ENCODE measurements at places on chromosomes 7 and 10.

- DNase-seq = peak; percentile 70
These were observed 33.4 kb upstream of the COBL start for GRCh38 chr7:51349820-51350545.

GRCh38 chr10:3054851-3055199 lies 12.5 kb upstream of the PFKP start:
- no peak for DNase-seq

DNA sequence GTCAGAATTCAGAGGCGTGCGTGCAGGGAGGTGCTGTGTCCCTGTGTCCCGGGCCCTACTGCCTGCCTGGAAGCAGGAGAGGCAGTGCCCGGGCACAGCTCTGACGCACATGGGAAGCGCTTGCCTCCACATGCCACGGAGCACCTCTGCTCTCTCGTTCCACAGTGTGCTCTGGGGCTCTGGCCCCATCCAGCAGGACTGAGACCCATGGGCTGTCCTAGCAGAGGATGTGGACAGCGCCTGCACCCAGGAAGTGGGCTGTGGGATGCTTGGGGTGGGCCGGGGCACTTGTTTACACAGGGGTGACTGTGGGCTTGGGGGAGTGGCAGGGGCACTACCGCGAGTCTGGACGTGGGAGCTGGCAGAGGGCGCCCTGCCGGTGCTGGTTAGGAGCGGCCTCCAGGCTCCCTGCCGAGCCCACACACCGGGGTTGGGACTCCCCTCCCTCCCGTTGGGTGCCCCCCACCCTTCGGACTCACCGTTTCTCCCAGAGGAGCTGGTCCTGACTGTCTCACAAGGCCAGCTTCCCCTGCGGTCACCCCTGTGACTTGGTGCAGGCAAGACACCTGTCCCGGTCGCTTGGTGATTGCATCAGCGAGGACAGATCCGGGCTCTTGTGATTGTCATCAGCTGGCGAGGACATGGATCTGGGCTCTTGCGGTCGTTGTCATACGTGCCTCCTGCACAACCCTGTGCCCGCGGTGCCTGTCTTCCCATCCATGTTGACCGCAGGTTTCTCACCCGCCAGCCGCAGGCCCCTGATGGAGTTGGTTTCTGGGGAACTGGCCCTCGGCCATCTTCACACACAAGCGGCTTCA lies 83.1 kb downstream of the NKX6-2 start:
- DNase-seq = no peak

DNA sequence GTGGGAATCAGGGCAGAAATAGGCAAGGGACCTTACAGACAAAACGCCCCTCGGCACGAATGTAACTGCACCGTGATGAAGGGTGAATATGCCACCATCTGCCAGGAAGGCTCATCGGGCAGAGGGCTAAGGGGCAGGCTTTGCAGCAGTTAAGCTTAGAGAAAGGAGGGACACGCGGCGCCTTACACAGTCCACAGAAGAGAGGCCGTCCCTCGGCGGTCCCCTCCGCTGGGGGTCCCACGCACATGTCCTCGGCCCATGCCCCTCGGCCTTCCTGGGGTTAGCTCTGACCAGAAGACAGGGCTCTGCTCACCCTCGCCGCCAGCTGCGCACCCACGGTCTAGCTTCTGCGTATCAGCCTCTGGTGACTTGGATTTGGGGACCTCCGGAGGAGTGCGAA lies 141.1 kb downstream of the DYNC2I1 start:
- DNase-seq = no peak

- DNase-seq = no peak
These were observed 126.3 kb upstream of the PTN start for GRCh38 chr7:137469858-137470257.

DNA sequence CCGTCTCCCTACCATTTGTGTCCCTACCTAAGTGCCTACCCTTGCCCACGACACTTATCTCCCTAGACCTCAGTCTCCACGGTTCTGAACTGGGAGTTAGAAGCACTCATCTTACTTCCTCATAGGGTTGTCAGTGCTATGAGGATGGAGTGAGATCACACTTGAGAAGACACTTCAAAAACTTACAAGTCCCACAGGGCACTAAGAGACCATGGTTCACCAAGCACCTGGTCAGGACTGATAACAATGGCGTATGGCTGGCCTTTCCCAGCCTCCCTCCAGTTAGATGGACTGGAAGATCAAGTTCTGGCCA lies 43.2 kb downstream of the KCNMA1 start:
- no peak for DNase-seq

DNA sequence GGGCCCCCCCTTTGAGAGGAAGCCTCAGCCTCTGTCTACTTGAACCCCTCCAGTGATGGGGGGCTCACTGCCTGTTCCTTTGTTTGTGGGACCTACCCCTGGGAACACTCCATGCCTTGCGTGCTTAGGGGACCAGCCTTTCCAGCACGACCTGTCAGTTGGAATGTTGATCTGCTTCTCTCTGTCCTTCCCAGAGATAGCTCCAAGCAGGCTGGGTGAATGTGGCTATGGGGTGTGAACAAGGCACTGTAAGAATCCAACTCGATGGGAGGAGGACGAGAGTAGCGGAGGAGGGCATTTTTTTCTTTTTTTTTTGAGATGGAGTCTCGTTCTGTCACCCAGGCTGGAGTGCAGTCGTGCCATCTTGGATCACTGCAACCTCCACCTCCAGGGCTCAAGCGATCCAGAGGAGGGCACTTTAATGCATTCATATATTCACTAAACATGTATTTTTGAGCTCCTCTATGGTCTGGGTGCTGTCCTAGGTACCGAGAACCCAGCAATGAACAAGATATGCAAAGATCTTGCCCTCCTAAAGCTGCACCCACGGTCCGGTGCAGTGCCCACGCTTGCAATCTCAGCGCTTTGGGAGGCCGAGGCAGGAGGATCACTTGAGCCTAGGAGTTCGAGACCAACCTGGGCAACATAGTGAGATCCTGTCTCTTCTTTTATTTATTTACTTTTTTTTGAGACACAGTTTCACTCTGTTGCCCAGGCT lies 8.5 kb downstream of the CLIP2 start:
- DNase-seq = no peak

GRCh38 chr7:75804004-75804403 lies 9.6 kb downstream of the CCL24 start:
- DNase-seq = no peak

- DNase-seq = no peak
These were observed 106.2 kb downstream of the PLXDC2 start for GRCh38 chr10:19922236-19922963.

GRCh38 chr7:55235115-55235514 lies 130.0 kb upstream of the LANCL2 start:
- DNase-seq = no peak

GRCh38 chr10:118034791-118035261 lies 11.9 kb downstream of the RAB11FIP2 start:
- no peak for DNase-seq

GRCh38 chr10:76188216-76188615 lies 756.8 kb downstream of the LRMDA start:
- DNase-seq = no peak

DNA sequence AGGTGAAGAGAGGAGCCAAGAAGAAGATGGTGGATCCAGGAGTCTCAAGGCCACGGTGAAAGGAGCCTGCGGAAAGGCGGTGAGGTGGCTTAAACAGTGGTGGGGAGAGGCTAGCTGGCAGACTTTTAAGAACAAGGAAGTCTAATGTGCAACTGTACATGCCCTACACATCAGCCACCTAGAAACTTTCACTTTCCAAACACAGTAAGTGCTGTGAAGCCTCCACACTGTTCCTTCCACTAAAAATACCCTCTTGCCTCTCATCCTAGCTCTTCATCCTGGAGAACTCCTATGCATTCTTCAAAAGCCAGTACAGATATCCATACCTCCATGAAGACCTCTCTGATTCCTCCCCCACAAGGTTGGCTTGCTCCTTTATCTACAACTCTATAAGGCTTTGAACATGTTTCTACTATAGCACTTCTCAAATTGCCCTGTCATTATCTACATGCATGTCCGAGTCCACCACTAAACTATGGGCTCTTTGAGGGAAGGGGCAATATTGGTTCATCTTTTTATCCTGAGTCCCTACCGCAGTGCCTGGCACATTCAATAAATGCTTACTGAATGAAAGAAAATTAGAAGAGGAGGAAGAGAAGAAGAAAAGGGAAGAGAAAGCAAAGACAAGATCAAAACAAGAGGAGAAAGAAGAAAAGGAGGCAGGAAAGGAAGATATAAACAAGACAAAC lies 54.2 kb downstream of the DNAJC12 start:
- DNase-seq = no peak

DNA sequence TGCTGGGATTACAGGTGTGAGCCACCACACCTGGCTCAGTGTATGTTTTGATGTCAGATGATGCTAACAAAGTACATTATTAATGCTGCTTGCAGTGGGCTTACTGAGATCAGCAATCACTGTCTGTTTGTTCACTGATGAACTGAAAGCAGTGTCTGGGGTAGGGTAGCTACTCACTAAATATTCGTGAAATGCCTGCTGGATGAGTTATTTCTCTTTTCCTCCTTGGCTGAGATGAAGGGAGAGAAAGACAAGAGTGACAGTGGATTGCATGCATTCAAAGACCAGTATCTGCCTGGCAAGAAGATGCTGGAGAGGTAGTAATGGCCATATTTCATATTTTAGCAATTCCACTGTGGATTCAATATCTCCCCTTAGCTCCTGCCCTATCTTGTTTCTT lies 32.3 kb downstream of the FAM107B start:
- no peak for DNase-seq

GRCh38 chr10:9260690-9261089 lies 1206.2 kb downstream of the GATA3 start:
- no peak for DNase-seq

GRCh38 chr7:26508917-26509316 lies 217.3 kb downstream of the SNX10 start:
- no peak for DNase-seq

DNA sequence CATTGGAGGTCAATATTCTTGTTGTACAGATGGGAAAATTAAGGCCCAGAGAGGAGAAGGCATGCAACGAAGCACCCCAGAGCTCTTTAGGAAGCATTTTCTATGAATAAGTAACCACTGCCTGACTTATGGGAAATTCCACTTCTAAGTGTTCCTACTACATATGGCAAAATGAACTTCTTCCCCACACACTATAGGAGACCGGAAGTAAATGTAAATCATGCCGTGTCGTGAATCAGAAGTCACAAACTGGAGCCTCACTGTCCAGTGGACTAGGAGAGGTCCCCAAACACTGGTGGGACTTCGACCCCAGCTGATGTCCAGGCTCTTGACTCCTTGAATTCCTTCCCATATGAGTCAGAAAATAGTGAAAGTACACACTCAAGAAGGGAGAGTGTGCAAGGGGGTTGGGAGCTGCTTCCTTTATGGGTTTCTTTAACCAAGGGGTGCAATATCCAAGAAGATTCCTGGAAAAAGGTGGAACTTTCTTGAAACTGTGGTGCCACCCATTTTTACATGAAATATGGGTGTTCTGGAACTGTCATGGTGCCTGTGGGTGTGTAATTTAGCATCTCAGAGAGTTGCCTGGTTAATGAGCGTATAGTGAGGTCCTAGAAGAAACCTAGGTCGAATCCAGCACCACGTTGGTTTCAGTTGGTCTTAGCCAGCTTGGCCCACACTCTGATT lies 6.7 kb downstream of the RASSF4 start:
- DNase-seq = no peak

- DNase-seq = no peak
These were observed 925.2 kb upstream of the GHITM start for GRCh38 chr10:83214136-83214535.

GRCh38 chr7:149713061-149713730 lies 60.2 kb downstream of the ZNF467 start:
- DNase-seq = no peak

DNA sequence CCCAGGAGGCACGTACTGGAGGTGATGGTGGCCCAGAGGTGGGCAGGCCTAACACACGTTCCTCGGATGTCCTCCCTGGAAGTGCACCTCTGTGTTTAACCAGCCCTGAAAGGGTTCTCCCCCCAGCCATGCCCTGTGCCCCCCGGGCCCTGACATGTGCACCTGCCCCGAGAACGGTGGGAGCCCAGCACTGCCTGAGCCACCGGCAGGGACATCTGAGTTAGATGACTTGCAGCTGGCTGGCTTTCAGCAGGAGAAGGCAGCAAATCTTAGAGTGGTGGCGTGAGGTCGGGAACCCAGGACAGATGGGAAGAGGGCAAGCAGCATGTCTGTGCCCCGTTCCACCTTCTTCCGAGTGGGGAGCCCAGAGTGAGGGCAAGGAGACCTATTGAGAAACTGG lies 291.8 kb downstream of the TCERG1L start:
- no peak for DNase-seq

DNA sequence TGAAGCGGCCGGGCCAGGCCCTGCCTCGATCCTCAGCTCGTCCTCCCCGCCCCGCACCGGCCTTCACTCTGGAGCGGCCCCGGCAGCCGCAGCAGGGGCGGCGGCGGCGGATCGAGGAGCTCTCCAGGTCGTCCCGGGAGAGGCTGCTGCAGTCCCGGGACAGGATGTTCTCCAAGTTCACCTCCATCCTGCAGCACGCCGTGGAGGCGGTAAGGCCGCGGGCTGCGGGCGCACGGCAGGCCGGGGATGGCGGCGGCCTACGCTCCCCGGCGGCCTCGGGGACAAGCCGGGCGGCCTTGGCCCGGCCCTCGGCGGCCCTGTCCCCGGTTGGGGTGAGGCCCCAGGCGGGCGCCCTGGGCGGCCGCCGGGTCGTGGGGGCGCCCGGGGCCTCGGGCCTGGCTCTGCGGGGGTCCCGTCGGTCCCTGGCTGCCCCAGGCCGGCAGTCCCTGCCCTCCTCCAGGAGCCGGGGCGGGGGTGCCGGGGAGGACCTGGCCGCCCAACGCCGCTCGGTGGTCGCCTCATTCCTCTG lies 399 bp downstream of the FHIP2A start:
- DNase-seq = no peak

DNA sequence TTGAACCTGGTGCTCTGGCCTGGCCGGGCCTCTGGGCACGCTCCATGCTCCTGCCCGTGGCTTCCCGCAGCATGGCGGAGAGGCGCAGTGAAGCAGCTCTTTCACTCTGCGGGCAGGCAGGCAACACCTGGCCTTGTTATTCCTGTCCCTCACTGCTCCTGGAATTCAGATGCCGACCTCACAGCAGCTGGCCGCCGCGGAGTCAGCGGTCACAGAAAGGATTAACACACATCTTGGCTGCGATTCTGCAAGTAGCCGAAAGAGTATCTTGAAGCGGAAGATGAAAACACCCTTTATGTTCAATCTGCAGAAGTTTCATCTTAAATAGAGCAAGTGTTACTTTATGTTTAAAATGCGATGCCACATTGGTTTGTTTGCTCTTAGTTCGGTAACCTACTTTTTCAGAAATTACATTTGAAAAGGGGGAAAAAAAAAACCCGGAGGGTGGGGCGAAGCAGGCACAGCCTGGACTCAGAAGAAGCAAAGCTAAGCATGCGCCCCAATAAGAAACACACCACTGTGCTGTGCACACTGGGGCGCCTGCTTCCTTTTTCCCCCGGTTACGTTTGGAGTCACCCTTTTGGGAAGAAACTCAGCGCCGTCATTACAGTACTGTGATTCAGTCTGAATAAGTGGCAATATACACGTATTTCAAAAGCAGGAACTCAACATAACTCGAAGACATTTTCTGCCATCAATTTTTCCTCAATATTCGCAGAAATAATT lies 42.3 kb downstream of the BRI3 start:
- DNase-seq = no peak

GRCh38 chr10:61730671-61731070 lies 67.9 kb downstream of the CABCOCO1 start:
- no peak for DNase-seq

GRCh38 chr10:80464557-80465450 lies 10.7 kb downstream of the TSPAN14 start:
- DNase-seq = no peak
